ENCODE measurements at places on chromosomes 2 and 18. TPM values are rescaled to one million over a fixed set of nuclear protein-coding genes. Genes with fewer than 3 reads are reported as not detected.

DNA sequence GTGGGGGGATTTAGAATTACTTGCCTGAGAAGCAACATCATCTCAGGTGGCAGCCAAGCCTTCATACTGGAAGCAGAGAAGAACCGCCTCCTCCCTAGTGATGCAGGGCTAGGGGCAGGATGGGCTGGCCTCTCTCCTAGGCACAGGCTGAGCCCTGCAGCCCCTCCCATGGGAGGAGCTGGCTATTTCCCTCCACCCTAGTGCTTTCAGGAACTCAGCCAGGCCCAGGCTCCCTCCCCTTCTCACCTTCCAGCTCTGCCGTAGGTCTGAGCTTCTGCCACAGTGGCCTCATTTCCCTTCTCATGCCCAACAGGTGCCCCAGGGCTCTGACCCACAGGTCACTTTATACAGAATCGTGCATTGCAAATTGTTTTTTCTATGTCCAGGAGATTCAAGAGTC lies 31.0 kb downstream of the CENPA start:
- H3K4me1 ChIP-seq, result no peaks in the 10 kb centered on the region
- H3K4me3 ChIP-seq, result no peak overlapping the region
- peaks cover 22% of the 10 kb centered on the region for H3K27me3 ChIP-seq
- no peaks in the 10 kb centered on the region for H3K36me3 ChIP-seq

GRCh38 chr18:37554399-37554787 lies 11.2 kb downstream of the CELF4 start:
- H3K4me3 ChIP-seq, result no peak overlapping the region
- H3K36me3 ChIP-seq, result no peaks in the 10 kb centered on the region
- H3K27me3 ChIP-seq, result no peaks in the 10 kb centered on the region
- H3K27ac ChIP-seq, result no peak overlapping the region

DNA sequence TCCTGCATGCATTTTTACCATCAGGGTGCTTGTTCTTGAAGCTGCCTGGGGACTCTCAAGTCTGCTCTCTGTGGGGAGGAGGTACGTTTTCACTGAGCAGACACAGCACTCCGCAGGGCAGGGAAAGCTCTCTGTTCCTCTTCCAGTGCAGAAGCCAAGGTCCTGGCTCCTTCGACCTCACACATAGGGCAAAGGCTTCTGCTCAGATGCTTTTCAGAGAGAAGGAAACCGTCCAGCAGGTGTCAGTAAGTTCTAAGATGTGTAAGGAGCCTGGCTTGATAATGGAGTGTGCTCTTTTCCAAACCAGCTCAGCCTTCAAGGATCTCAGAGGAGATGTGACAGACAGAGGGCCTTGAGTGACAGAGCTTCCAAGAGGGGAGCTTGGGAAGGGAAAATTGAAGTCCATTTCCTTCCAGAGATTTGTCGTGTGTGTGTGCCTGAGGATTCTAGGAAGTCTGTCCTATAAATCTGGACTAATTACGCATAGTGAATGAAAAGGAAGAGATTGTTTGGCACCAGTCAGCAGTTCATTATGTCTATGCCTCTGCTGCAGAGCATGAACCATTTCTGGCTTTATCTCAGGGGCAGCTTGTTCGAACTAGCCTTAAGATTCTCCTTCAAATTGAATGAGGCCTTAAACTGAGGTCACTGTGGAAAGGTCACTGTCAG lies 67.3 kb upstream of the UPP2 start:
- no peaks in the 10 kb centered on the region for H3K4me1 ChIP-seq

GRCh38 chr2:45743531-45744396 lies 92.3 kb downstream of the PRKCE start:
- peaks cover 2% of the 10 kb centered on the region for H3K4me1 ChIP-seq
- no peak for DNase-seq
- H3K27ac ChIP-seq, result no peak overlapping the region
- H3K36me3 ChIP-seq, result peaks cover 7% of the 10 kb centered on the region

DNA sequence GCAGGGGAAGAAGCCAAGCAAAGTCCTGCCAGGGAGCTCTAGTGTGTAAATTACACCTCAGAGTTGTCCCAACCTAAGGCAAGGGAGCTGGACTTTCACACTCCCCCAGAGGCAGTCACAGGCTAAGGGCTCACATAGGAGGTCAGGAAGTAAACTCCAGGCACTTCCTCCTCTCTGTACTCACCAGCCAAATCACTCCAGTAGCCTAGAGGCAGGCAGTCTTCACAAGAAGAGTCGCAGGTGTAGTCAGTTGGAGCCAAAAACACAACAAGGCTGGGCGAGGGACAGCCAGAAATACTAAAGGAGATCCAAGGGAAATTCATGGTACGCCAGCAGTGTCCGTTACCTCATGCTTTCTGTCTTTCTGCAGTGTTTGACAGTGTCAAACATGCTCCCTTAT lies 205.0 kb downstream of the C1D start:
- no peaks in the 10 kb centered on the region for H3K4me1 ChIP-seq
- no peaks in the 10 kb centered on the region for H3K36me3 ChIP-seq
- peaks cover 2% of the 10 kb centered on the region for H3K27me3 ChIP-seq
- H3K4me3 ChIP-seq, result no peak overlapping the region

DNA sequence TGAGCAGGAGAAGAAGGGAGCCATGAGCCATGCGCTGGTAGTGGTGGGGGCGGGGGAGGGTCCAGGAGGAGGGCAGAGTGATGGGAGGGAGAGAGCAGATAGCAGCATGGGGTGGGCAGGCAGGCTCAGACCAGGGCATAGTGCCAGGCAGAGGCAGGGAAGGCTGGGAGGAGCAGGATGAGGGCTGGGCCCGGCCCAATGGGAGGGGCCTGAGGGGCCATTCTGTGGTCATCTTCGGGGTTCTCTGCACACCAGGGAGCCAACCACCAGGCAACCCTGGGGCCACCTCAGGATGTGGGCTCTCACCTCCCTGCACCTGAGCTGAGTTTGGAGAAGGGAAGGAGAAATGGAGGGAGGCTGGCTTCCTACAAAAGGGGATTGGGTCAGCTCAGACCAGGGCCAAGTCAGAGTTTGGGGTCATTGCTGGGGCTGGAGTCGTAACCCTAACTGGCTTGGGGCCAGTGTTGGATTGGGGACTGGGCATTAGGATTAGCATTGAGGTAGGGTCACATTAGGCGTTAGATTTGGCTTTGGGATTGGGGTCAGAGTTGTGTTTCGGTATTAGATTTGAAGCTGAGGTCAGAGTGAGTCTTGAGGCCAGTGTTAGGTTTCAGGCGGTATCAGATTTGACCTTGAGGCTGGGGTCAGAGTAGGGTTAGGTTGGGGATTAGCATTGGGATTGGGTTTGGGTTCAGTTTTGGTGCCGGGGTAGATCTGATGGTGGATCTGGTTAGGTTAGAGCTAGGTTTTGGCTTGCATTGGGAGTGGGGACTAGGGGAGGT lies 11.2 kb downstream of the VIL1 start:
- DNase-seq, result no peak
- H3K4me1 ChIP-seq, result peaks cover 13% of the 10 kb centered on the region

GRCh38 chr2:153668923-153669322 lies 190.4 kb upstream of the RPRM start:
- H3K27me3 ChIP-seq, result no peaks in the 10 kb centered on the region
- H3K4me1 ChIP-seq, result no peaks in the 10 kb centered on the region
- no peak for DNase-seq
- no peak overlapping the region for H3K27ac ChIP-seq
- no peak overlapping the region for H3K4me3 ChIP-seq

DNA sequence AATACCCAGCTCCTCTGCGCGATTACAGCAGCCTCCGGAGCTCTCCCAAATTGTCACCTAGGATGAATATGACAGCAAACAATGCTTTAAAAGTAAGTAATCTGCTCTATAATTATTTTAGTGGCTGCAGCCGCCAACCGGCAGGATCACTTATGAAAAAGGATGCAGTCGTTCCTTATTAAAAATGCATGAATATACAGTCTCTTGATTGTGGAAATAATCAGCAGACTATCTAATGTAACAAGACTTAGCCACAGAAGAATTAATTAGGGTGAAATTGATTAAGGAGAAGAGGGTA lies 71.8 kb upstream of the STPG4 start:
- peaks cover 9% of the 10 kb centered on the region for H3K27me3 ChIP-seq
- no peak for DNase-seq
- no peaks in the 10 kb centered on the region for H3K36me3 ChIP-seq
- no peaks in the 10 kb centered on the region for H3K4me1 ChIP-seq
- H3K4me3 ChIP-seq, result no peak overlapping the region

GRCh38 chr2:42713920-42714319 lies 50.0 kb downstream of the OXER1 start:
- H3K36me3 ChIP-seq, result peaks cover 4% of the 10 kb centered on the region
- no peak overlapping the region for H3K4me3 ChIP-seq
- H3K27ac ChIP-seq, result no peak overlapping the region
- DNase-seq, result no peak
- no peaks in the 10 kb centered on the region for H3K27me3 ChIP-seq

GRCh38 chr18:36829362-36830157 lies 633 bp downstream of the KIAA1328 start:
- peak overlapping the region; percentile 83 for H3K4me3 ChIP-seq
- H3K4me1 ChIP-seq, result peaks cover 41% of the 10 kb centered on the region
- H3K36me3 ChIP-seq, result peaks cover 17% of the 10 kb centered on the region
- DNase-seq, result no peak

DNA sequence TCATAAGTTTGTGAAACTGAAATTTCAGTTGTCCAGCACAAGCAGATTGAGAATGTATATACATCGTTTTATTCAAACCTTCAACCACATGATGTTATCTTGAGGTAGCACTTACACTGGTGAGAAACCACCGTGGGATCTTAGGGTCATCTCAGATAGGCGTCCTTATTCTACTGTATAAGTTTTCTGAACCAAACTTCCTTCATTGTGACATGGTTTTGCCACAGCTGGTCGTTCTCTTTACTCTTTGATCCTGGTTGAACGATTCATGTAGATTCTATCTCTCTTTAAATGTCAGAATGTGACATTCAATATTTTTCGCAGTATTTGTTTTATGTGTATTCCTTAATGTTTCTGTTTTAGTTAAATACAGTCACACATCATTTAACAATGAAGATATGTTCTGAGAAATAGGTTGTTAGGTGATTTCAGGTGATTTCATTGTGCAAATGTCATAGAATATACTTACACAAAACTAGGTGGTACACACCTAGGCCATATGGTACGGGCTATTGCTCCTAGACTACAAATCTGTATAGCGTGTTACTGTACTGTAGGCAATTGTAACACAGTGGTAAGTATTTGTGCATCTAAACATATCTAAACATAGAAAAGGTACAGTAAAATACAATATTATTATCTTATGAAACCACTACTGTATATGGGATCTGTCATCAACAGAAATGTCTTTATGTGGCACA lies 17.9 kb upstream of the ARHGAP25 start:
- peak overlapping the region; percentile 89 for H3K27ac ChIP-seq
- peaks cover 2% of the 10 kb centered on the region for H3K36me3 ChIP-seq
- H3K4me3 ChIP-seq, result no peak overlapping the region
- H3K27me3 ChIP-seq, result no peaks in the 10 kb centered on the region

DNA sequence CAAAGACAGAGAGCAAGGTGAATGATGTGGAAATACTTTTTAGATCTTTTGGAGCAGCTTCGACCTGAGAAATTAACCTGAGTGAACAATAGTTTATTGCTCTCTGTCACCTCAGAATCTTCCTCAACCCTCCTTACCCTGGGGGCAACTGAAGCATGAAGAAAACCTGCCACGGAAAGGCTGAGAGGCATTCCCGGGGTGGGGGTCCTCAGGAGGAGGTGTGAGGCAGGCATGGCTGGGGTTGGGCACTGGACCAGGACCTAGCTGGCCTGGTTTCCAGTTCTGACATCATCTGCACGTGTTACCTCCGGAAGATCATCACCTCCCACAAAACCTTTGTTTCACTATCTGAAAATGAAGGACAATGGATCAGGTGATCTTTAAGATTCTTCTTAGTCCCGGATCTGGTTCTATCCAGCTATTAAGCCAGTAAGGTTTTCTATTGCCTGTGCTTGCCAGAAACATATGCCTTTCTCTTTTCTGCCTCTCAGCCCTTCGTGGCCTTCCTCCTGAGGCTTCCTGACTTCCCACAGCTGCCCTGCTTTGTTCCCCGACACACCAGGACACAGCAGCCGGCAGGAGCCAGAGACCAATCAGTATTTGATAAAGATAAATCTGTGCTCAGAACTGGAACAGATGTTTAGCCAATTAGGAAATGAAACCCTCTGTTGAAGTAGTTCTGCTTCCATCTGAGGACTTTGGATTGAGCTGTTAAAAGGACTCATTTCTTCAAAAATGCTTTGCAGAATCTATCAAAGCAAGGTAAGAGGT lies 232.5 kb downstream of the TDRD15 start:
- H3K4me1 ChIP-seq, result no peaks in the 10 kb centered on the region
- DNase-seq, result no peak
- no peak overlapping the region for H3K27ac ChIP-seq
- no peaks in the 10 kb centered on the region for H3K27me3 ChIP-seq

DNA sequence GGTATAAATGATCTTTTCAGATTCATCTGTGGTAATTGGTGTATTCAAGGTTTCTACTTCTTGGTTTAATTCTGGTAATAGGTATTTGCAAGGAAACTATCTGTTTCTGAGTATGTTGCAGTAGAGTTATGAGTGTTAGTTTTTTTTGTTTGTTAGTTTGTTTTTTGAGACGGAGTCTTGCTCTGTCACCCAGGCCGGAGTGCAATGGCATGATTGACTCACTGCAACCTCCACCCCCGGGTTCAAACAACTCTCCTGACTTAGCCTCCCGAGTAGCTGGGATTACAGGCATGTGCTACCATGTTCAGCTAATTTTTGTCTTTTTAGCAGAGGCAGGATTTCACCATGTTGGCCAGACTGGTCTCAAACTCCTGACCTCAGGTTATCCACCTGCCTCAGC lies 60.9 kb upstream of the IL1R2 start:
- no peak overlapping the region for H3K4me3 ChIP-seq
- H3K27me3 ChIP-seq, result peaks cover 5% of the 10 kb centered on the region
- peaks cover 5% of the 10 kb centered on the region for H3K36me3 ChIP-seq
- H3K27ac ChIP-seq, result no peak overlapping the region

GRCh38 chr18:35998967-35999366 lies 26.5 kb downstream of the RMP24 start:
- H3K36me3 ChIP-seq, result no peaks in the 10 kb centered on the region
- no peak overlapping the region for H3K4me3 ChIP-seq
- no peaks in the 10 kb centered on the region for H3K27me3 ChIP-seq
- DNase-seq, result no peak
- H3K27ac ChIP-seq, result no peak overlapping the region
- H3K4me1 ChIP-seq, result no peaks in the 10 kb centered on the region

- peaks cover 1% of the 10 kb centered on the region for H3K4me1 ChIP-seq
- DNase-seq, result no peak
- no peaks in the 10 kb centered on the region for H3K27me3 ChIP-seq
- H3K36me3 ChIP-seq, result peaks cover 40% of the 10 kb centered on the region
Measured at GRCh38 chr2:30464544-30465170, 17.6 kb downstream of the LCLAT1 start.

DNA sequence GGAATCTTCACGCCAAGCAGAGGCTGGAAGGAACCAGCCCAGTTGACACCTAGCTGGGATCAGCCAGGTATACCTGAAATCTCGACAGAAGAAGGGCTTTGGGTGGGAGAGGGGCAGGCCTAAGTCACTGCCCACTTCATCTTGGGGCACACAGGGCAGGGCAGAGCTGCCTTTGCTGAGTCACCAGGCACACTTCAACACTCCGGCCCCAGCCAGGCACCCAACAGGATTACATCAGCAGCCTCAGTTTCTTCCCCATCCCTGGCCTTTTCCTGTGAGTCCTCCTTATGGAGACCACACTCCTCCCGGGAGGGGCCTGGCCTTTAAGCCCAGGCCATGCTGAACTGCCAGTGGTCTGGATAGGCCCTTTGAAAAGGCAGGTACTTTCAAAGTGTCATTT lies 201.7 kb upstream of the HS6ST1 start:
- H3K36me3 ChIP-seq, result no peaks in the 10 kb centered on the region
- H3K4me1 ChIP-seq, result peaks cover 10% of the 10 kb centered on the region
- no peak for DNase-seq
- no peaks in the 10 kb centered on the region for H3K27me3 ChIP-seq
- H3K27ac ChIP-seq, result no peak overlapping the region

Gene STAT4
- total RNA-seq, result 124 TPM

Gene FKBP1B
- total RNA-seq, result 4.8 TPM

Gene PTMA
- 1,300 TPM for total RNA-seq

Gene LANCL1
- 43.5 TPM for total RNA-seq

Gene BOLL
- not detected for total RNA-seq

Gene FIGN
- not detected for total RNA-seq

Gene EMX1
- total RNA-seq, result not detected

Gene ACMSD
- total RNA-seq, result not detected
